ENCODE measurements at places on chromosomes 7 and 10.
A peak's percentile ranks its signal among the peaks of the same experiment; 100 is the strongest.

- DNase-seq = no peak
These were observed 873.7 kb downstream of the NXPH1 start for GRCh38 chr7:9307131-9307530.

DNA sequence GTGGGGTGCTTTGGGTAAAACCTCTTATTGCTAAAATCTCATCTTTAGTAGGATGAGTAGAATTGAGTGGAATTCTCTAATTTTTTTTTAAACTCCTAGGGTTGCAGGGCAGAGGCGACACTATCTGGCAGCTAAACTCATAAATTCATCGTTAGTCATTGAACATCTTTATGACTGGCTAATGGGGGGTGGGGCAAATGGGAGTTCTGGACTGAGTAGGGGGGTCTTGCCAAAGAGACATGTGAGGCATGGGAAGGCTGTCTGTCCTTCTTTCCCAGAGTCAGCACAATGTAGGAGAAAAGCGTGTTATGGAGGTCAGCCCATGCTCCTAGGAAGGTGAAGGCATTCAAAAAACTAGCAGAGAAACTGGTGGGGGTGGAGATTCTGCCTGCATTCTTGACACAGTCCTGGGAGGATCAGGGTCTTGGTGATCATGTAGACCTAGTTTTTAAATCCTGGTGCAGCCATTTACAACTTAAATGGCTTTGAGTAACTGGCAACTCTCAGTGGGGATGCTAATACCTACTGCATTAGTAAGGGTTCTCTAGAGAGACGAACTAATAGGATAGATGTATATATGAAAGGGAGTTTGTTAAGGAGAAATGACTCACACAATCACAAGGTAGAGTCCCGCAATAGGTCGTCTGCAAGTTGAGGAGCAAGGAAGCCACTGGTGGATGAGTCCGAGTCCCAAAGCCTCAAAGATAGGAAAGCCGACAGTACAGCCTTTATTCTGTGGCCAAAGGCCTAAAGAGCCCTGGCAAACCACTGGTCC is 47.7 kb downstream of the EMX2 start:
- DNase-seq = no peak

DNA sequence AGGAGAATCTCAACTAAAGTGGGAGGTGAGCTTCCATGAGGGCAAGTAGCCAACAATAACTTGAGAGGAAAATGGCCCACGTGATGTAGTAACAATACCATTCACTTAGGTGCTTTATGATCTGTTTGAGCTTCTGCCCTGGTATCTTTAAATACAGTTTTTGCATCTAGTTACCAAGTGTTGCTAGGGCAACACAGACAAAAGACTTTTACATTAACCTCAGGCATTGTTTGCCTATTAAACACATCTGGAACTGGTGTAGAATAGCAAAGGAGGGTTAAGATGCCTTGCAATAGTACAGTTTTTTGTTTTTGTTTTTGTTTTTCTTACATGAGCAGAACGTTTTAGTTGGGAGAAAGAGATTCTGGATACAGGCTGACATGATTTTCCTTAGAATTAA is 97.7 kb upstream of the MTPN start:
- no peak for DNase-seq

- DNase-seq = no peak
These were observed 1.7 kb upstream of the CHST15 start for GRCh38 chr10:124095096-124095495.

DNA sequence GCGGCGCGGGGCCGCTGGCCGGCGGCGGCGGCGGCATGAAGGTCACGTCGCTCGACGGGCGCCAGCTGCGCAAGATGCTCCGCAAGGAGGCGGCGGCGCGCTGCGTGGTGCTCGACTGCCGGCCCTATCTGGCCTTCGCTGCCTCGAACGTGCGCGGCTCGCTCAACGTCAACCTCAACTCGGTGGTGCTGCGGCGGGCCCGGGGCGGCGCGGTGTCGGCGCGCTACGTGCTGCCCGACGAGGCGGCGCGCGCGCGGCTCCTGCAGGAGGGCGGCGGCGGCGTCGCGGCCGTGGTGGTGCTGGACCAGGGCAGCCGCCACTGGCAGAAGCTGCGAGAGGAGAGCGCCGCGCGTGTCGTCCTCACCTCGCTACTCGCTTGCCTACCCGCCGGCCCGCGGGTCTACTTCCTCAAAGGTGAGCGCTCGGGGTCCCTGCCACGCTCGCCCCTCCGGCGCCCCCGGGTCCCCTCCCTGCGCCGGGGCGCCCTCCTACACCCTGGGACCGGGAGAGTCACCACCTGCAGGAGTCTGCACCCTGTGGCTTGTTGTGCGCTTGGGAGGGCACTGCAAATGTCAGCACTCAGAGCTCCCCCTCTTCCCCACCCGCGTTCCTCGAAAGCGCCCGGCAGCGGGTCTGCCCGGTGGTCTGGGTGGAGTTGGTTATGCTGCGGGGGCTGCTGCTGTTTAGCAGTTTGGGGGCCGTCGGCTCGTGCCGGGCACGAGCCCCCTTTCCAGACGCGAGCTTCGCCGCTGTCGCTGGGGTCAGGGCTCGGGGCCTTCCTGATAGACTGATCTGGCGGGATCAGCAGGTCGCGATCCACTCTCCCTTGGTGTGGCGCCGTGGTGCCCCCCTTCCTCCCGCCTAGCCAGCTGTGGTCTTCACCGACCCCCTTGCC is 627 bp downstream of the DUSP5 start:
- DNase-seq = peak; percentile 59

DNA sequence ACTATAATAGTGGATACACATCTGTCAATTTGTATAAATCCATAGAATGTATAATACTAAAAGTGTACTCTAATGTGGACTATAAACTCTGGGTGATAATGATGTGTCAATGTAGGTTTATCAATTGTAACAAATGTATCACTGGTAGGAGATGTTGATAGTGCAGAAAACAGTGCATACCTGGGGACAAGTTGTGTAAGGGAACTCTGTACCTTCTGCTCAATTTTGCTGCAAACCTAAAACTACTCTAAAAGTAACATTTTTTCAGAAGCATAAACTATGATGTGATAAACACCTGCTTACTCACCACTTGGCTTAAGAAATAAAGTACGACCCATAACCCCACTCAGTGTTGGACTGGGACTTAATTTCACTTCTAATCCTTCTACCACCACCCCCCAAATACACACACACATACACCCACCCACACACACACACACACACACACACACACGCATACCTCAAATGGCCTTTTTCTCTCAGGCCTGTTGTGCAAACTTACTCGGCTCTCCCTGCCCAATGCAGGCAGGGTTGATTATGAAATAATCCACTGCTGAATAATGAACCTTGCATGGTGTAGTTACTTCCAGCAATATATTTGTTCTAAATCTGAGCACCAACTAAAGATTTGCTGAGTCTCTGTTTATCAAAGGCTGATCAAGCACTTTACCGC is 154.1 kb upstream of the KMT2E start:
- DNase-seq = no peak

- DNase-seq = peak; percentile 13
These were observed 63.2 kb upstream of the FHIP2A start for GRCh38 chr10:114758331-114758730.

GRCh38 chr7:158695726-158696452 is 8.7 kb downstream of the NCAPG2 start:
- peak; percentile 87 for DNase-seq

- no peak for DNase-seq
These were observed 470.8 kb upstream of the ADARB2 start for GRCh38 chr10:2208106-2208505.

- DNase-seq = peak; percentile 87
These were observed 33.8 kb upstream of the ICA1 start for GRCh38 chr7:8295638-8296361.

- DNase-seq = peak; percentile 46
These were observed 79.1 kb downstream of the PALS2 start for GRCh38 chr7:24652251-24652939.

DNA sequence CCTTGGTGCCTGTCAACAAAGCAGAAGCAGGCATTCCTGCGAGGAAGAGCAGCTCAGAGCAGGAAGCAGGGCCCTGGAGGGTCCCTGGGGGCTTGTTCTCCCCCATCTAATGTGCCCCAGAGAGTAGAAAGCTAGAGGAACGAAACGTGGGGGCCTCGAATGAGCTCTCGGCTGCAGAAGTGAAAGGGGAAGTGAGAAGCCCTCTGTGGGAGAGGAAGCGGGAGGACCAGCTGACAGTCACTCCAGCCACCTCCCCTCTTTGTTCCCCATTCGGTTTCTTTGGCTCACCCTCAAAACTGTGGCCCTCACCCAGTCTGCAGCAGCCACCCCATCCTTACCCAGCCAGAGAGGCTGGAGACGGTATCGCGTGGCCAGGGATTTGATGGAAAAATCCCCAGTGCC is 25.0 kb downstream of the C10orf105 start:
- no peak for DNase-seq

DNA sequence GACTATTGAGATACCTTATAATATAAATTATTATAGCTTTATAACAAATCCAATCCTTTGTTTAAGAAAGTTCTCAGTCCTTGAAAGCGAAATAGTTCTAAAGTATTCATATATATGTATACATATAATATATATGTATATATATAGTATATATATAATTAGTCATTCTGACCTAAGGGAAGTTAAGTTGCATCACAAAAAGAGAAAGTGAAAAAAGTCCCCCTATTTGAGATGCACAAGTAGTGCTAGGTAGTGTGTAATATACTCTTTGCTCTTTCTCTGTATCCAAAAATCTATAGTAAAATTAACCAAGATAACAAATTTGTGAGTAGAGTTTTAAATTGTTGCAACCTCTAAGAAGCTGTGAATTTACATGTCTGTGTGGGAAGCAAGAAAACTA is 13.3 kb upstream of the IFIT1B start:
- DNase-seq = no peak

- no peak for DNase-seq
These were observed 30.3 kb downstream of the C7orf33 start for GRCh38 chr7:148620749-148621359.

DNA sequence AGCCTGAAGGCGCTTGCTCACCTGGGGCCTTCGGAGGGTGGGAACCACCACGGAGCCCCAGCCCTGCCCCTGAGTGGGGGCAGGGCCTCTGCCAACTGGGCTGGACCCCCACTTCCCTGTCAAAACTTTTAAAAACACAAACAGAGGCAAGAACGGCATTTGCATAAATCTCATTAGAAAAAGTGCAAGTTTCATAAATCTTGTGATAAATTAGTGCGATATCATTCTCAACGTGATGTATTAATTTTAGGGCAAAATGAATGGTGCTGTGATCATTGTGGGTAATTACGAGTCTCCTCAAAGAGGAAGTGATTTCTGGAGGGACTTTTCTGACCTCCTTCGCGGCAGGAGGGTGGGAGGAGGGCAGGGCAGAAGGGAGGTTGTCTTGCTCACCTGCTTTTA is 98.3 kb downstream of the CDH23 start:
- no peak for DNase-seq

- DNase-seq = peak; percentile 28
These were observed 204.4 kb downstream of the DIP2C start for GRCh38 chr10:484925-485661.

DNA sequence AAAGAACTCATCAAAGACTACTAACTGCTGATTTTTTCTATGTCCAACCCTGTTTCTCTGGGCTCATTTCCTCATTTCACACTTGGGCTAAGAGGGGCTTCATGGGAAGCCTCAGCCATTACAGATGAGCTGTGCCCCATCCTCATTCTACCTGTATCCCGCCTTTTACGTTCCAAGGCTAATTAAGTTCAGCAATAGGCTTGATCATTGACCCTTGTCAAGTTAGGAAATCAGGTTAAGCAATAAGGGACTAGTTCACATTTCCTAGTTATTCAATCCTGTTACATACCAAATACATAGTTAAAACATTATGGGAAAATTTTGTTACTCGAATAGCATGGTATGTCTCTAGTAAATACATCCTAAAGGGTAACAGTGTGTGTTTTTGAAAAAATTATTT is 29.3 kb upstream of the AGBL3 start:
- DNase-seq = no peak

- DNase-seq = no peak
These were observed 358.1 kb downstream of the CRPPA start for GRCh38 chr7:16063221-16063620.

DNA sequence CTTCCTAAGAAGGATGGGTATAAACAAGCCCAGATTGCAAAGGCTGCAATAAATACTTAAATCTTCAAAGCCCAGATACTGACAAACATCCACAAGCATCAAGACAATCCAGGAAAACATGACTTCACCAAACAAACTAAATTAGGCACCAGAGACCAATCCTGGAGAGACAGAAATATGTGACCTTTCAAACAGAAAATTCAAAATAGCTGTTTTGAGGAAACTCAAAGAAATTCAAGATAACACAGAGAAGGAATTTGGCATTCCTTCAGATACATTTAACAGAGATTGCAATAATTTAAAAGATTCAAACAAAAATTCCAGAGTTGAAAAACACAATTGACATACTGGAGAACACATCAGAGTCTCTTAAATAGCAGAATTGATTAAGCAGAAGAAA is 23.0 kb downstream of the GSDME start:
- DNase-seq = peak; percentile 65

GRCh38 chr7:69373171-69374043 is 224.9 kb upstream of the AUTS2 start:
- no peak for DNase-seq

GRCh38 chr10:690372-691161 is 1.1 kb upstream of the DIP2C start:
- DNase-seq = no peak

DNA sequence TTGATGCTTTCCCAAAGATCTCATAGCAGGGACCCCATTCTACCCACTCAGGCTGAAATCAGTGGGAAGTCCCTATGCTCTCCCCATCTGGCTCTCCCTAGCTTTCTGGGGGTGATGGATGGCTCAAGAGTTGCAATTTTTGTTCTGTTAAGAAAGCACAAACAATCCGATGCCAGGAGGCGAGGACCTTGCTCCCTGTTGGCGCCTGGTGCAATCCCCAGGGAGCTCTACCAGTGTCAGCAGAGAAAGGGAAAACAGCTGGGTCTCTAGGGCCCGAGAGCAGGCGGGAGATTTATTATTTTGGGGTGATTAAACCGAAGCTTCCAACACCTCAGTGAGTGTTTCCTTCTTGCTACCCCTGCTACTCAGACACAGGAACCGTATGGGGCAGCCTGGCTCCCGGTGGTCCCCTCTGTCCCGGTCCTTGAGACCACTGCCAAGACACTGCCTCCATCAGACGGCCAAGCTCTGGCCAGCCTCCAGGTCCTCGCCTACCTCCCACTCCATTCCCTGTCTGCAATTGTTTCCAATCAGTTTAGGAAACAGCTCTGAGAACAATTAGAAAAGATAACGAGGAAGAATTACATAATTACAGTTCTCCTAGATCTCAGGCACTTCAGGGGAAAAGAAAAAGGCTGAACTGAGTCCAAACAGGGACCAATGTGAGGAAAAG is 147.9 kb downstream of the PLXNA4 start:
- no peak for DNase-seq

GRCh38 chr7:148332191-148333186 is 258.1 kb upstream of the C7orf33 start:
- DNase-seq = no peak
